ENCODE measurements at places on chromosomes 2 and 18.

DNA sequence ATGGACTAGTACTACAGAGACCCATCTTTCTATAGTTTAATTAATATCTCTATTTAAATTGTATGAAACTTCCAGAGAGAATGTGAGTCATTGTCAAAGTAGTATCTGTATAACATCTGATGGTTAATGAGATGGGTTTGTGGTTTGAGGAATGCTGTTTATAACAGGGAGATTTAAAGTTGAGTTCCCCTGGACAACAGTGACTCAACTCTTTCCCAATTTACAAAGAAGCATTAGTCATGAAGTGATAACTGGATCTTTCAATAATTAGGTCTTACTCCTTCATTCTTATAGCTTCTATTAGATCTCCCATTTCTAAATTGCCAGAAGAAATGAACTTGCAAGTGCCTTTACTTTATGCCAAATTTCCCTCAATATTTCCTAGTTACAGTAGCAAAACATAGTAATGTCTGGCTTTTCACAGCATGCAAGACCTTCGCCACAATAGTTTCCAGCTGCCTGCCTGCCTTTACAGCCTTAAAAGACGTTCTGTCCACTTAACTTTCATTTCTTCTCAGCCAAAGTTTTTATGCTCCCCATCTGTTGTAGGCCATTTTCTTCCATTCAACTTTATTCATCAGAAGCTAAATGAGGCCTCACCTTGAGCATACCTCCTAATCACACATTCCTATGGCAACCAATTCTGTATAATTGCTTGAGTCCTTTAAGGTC is 47.7 kb upstream of the WDR75 start:
- no peak for DNase-seq

- no peak for DNase-seq
These were observed at the start of gene DYTN for GRCh38 chr2:206718296-206718695. Gene DYTN (minus strand): TSS chr2:206718396. CDS start chr2:206718279, 117 bp downstream.

DNA sequence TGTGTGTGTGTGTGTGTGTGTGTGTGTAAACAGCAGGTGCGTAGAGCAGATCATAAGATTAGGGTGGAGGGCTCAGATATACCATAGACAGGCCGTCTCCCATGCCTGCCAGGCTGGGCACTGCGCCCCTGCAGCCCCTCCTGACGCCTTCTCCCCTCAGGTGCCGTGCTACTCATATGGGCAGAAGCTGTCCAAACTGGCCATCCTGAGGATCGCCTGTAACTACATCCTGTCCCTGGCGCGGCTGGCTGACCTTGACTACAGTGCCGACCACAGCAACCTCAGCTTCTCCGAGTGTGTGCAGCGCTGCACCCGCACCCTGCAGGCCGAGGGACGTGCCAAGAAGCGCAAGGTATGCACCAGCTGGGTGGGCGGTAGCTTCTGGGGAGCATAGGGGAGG is 10.0 kb downstream of the ATOH8 start:
- no peak for DNase-seq

DNA sequence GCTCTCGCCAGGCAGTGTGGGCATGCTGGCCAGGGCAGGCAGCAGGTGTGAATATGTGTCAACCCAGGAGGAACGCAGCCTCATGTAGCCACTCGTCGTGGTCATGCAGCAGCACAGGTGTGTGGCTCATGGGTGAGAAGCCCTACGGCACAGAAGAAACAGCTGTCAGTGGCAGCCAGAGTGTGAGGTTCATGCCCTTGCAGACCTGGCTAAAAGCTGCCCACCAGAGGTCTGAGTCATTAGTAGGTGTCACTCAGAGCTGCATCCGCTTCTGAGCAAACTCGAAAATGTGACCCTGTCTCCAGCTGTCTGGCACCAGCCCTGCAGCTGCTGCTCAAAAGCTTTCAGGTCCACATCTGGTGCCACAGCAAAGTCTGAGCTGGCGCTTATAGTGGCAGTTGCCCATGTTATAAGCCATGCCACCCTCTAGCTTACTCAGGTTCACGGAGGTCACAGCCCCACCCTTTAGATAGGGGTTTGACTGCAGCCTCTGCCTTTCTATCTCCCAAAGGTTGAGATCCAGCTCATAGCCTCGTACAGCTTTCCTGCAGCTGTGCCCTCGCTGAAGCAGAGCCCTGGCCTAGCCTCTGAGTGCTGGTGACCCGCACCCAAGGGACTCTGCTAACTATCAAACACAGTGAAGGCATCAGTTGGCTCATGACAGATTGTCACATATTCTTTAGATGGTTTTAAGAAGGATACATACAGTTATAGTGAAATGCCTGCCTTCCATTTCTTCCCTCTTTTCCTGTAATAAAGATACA is 195.0 kb downstream of the CCDC102B start:
- no peak for DNase-seq

GRCh38 chr2:34836361-34836760 is 1237.3 kb upstream of the FAM98A start:
- no peak for DNase-seq

DNA sequence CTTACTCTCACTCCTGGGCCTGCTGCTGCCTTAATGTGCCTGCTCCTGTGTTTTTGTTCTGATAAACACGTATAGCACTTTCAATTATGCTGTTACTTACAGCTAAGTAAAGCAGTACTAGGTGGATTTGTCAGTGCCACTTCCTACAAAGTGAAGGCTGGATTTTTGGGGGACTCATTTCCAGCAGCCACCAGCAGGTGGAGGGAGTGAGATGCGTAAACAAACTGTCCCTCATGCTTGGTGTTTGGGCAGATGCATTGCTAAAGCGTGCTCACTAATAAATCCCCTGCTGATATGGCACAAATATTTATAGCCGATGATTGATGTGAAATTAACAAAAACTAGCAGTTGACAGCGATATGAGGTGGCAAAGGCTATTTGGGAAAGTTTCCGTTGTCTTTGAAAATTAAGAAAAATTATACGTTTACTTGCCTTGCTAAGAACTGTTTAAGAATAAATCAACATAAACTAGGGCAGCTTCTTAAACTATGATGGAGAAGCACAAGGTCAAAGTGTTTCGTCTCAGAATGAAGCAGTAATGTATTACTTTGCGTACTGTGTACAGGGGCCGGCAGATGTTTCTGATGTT is 101.7 kb downstream of the AGAP1 start:
- DNase-seq: no peak

- no peak for DNase-seq
These were observed 54.7 kb upstream of the OTOF start for GRCh38 chr2:26532301-26533250.

DNA sequence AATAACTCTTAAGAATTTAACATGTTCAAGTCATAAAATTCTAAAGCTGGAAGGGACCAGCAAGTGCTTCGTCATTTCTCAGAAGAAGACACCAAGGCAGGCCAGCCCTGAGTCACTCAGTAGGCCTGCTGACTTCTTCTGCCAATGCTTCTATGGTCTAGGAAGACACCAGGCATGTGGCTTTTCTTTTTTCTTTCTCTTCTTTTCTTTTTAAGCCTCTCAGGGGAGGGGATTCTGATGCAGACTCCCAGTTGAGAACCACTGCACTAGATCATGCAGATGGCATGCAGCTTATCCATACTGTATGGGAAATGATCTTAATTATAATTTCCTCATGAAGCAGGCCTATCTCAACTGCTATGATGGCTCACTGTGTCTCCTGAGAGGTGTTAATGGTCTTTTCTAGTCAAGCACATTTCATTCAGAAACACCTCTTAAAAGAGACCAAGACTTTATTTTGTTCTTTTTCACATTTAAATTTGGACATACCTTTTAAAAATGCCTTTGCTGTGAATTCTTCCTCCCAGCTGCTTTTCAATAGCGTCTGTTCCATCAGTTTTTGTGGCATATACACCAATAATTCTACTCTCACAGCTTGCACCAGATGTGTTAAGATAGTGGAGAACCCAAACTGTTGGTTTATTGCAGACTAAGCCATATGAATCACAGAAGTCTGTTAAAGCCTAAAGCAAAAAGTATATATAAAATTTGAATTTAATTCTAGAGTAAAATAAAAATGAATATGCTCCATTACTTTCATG is 11.3 kb downstream of the KCTD18 start:
- DNase-seq: no peak

DNA sequence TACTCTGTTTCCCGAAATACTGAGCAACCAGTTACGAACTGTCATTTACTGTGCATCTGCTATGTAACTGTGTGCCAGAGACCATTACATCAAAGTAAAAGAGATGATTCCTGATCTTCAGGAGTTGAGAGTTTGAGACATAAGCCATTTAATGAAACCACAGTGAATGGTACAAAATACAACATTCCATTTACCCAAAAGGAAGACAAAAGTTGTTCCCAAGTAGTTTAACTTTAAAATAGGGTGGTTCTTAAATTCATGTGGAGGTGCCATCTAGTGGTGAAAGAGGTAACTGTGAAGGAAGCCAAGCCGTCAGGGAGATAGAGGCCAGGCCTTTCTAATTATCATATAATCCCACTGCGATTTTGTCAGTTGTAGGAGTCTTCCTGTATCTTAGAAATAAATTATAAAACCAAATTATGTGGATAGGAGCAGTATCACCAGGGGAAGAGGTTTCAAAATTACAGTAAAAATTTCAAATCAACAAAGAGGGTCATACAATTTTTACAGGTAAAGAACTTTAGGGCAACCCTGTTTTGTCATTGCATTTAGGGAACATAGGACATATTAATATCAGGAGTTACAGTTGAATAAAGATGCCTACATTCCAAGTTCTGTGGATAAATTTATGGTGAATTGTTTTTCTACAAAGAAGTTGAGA is 67.7 kb downstream of the EPAS1 start:
- no peak for DNase-seq

- no peak for DNase-seq
These were observed 51.5 kb upstream of the DCC start for GRCh38 chr18:52288403-52289004.

GRCh38 chr18:48360376-48361021 is 48.7 kb downstream of the ZBTB7C start:
- no peak for DNase-seq

DNA sequence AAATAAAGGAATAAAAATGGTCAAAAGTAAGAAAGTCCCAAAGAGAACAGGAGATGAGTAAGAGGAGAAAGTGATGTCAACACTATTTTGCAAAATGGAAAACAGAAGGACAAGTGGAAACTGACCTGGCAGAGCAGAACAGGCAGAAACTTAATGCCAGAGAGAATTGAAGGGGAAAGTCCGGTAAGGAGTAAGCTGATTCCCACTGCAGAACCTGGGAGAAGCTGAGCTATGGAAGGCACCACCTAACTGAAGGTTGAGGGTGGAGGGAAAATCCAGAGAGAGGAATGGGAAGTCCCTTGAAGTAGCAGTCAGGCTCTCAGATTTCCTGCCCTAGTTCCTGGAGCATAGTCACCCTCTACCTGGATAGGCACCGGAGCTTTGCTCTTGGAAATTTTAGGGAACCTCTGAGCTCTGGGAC is 59.8 kb downstream of the MOGAT1 start:
- no peak for DNase-seq

- DNase-seq: no peak
These were observed 42.4 kb upstream of the TACR1 start for GRCh38 chr2:75241696-75242095.

DNA sequence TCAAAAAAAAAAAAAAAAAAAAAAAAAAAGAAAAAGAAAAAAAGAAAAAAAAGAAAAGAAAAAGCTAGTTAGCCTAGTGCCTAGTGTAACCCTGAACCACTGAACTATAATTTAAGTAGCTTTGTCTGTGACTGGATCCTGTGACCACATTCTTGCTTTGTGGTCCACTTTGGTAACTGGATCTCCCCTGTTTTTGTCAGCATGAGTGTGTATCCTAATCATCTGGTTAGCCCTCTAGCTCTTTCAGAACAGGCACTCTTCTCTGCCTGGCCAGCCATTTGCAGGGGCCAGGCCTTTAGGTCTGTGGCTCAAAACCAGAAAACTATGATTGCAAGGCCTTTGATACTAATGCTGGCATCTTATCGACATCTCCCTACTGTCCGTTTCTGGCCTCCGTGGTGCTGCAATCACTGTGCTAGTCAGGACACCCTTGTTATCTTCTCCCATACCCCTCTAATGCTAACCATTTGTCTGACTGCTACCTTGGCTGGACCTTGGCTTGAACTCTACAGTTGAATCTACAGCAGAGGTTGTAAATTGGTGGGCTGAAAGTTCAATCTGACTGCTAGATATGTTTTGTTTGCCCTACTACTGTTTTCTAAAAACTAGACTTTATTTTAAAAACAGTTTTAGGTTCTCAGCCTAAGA is 40.5 kb downstream of the RBKS start:
- DNase-seq: no peak

GRCh38 chr2:159030674-159031380 is 62.4 kb downstream of the TANC1 start:
- no peak for DNase-seq

DNA sequence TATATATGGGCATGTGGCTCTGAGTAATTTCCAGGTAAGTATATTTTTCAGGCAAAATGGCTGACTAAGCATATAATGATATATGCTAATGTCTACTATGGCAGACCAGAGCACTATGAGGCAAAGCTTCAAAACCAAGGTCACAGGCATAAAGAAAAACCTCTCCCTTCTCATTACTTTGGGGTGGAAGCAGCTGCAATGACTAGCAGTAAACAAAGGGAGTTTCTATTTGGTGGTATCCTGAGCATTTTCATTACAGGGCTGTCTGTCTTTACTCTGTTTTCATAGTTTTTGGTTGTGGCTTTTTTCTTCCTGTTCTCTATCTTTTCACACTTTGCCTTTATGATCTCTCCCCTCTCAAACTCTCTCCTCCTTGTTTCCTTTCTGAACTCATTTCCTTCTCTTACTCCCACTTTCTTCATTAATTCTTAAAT is 15.6 kb downstream of the PDE6D start:
- DNase-seq: no peak

- DNase-seq: no peak
These were observed 21.0 kb upstream of the NRP2 start for GRCh38 chr2:205661281-205661680.

GRCh38 chr2:54310961-54311360 is 54.9 kb upstream of the TSPYL6 start:
- no peak for DNase-seq

DNA sequence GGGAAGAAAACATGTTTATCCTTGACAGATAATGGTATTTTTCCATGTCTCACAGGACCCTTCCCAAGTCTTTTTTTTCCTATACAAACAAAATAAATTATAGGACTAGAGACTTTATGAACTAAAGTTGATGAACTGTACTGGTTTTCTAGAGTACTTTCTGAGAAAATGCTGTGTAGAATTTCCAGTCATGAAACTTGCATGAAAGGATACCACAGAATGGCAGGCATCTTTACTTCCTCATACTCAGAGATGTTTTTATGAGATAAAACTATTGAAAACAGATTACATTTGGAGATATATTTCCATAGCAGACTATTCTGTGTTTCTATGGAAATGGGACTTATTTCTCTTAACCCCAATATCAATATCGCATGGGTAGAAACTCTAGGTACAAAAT is 403.5 kb downstream of the PARD3B start:
- no peak for DNase-seq

GRCh38 chr18:36149514-36150289 is 20.0 kb downstream of the ELP2 start:
- DNase-seq: no peak

All from NCI-H187 (cell line).